Esophagus squamous epithelium (tissue), 5 donors: ENCODE measurements at places on chromosomes 4 and X. TPM values are rescaled to one million over a fixed set of nuclear protein-coding genes. Genes with fewer than 3 reads are reported as not detected.

- H3K36me3 ChIP-seq: no peaks in the 10 kb centered on the region
- H3K4me1 ChIP-seq: peaks cover 6% of the 10 kb centered on the region
- DNase-seq: no peak
These were observed at the start of gene WDR45 for GRCh38 chrX:49079489-49080428. Gene WDR45 (minus strand): TSS chrX:49079887. CDS start chrX:49078095, 1,792 bp downstream.

- no peak overlapping the region for H3K4me3 ChIP-seq
- no peaks in the 10 kb centered on the region for H3K4me1 ChIP-seq
- H3K27me3 ChIP-seq: no peaks in the 10 kb centered on the region
These were observed 395.0 kb upstream of the FAT1 start for GRCh38 chr4:187118602-187119120.

DNA sequence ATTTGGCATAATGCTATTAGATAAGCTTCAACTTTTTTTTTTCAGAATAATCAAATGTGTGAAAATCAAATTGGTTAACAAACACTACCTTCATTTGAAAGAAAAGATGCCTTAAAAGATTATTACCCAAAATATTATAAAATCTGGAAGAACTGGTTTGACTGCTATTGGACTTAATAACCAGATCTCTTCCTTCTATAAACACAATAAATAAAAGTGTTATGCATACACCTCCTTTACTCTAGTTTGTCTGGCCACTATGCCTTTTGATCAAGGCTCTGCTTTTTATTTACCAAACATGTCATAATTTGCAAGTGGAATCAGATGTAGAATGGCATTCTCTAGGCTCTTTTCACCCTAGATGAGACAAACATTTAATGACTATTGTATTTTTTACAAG, 897.3 kb upstream of the EPHA5 start:
- H3K27ac ChIP-seq: no peak overlapping the region
- DNase-seq: no peak
- no peaks in the 10 kb centered on the region for H3K4me1 ChIP-seq
- H3K36me3 ChIP-seq: no peaks in the 10 kb centered on the region

DNA sequence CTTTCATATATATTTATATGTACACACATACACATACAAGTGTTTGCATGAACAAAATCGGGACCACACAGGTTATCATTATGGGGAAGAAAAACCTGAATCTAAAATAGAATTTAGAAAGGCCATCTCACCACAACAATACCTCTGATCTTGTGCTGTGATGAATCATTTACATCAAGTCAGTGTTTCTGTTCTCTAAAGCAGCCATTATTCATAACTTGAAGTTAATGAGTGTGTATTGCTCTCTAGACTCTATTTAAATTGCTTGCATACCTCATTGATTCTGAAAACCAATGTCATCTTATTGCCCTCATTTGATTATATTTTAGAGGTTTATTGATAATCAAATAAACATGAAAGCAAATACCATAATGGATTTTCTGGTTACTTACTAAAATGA, 71.6 kb downstream of the FAM114A1 start:
- DNase-seq: no peak
- no peak overlapping the region for H3K4me3 ChIP-seq
- no peak overlapping the region for H3K27ac ChIP-seq
- H3K36me3 ChIP-seq: no peaks in the 10 kb centered on the region

- no peaks in the 10 kb centered on the region for H3K4me1 ChIP-seq
- no peak for DNase-seq
- no peak overlapping the region for H3K27ac ChIP-seq
- no peaks in the 10 kb centered on the region for H3K36me3 ChIP-seq
These were observed 197.2 kb downstream of the BANK1 start for GRCh38 chr4:101987623-101988243.

- H3K36me3 ChIP-seq: peaks cover 19% of the 10 kb centered on the region
- no peaks in the 10 kb centered on the region for H3K27me3 ChIP-seq
- no peaks in the 10 kb centered on the region for H3K4me1 ChIP-seq
- no peak for DNase-seq
- no peak overlapping the region for H3K27ac ChIP-seq
These were observed 18.2 kb downstream of the IL13RA1 start for GRCh38 chrX:118745570-118745969.

- H3K4me1 ChIP-seq: no peaks in the 10 kb centered on the region
- H3K27ac ChIP-seq: no peak overlapping the region
- no peak for DNase-seq
- H3K4me3 ChIP-seq: no peak overlapping the region
- no peaks in the 10 kb centered on the region for H3K27me3 ChIP-seq
- no peaks in the 10 kb centered on the region for H3K36me3 ChIP-seq
These were observed 15.5 kb downstream of the SLC10A7 start for GRCh38 chr4:146506272-146506671.

GRCh38 chrX:50622751-50623150, 152.1 kb upstream of the DGKK start:
- no peaks in the 10 kb centered on the region for H3K36me3 ChIP-seq
- DNase-seq: no peak
- no peaks in the 10 kb centered on the region for H3K27me3 ChIP-seq
- no peak overlapping the region for H3K4me3 ChIP-seq
- no peak overlapping the region for H3K27ac ChIP-seq

GRCh38 chr4:31575504-31575903, 855.3 kb downstream of the PCDH7 start:
- H3K27me3 ChIP-seq: no peaks in the 10 kb centered on the region
- no peaks in the 10 kb centered on the region for H3K36me3 ChIP-seq

DNA sequence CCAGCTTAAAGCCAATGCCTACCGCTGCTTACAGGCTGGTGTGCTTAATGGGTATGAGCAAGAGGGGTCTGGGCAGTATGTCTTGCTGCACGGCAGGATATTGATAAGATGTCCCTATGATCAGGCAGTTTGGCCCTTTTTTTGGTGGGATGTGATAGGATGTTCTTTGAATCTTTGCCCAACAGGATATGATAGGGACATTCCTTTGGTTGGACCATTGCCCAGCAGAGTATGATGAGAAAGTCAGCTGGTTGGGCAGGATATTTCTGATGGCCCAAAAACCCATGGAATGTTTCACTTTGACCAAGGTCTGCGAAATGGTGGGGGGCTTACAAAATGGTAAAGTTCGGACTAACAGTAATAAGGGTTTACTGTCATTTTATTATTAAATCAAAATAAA, 1060.6 kb downstream of the STIM2 start:
- no peak for DNase-seq
- H3K4me3 ChIP-seq: no peak overlapping the region
- H3K36me3 ChIP-seq: no peaks in the 10 kb centered on the region
- no peak overlapping the region for H3K27ac ChIP-seq

- H3K4me1 ChIP-seq: no peaks in the 10 kb centered on the region
- H3K36me3 ChIP-seq: no peaks in the 10 kb centered on the region
- no peak overlapping the region for H3K4me3 ChIP-seq
These were observed 1473.4 kb upstream of the TENM3 start for GRCh38 chr4:180769791-180770190.

DNA sequence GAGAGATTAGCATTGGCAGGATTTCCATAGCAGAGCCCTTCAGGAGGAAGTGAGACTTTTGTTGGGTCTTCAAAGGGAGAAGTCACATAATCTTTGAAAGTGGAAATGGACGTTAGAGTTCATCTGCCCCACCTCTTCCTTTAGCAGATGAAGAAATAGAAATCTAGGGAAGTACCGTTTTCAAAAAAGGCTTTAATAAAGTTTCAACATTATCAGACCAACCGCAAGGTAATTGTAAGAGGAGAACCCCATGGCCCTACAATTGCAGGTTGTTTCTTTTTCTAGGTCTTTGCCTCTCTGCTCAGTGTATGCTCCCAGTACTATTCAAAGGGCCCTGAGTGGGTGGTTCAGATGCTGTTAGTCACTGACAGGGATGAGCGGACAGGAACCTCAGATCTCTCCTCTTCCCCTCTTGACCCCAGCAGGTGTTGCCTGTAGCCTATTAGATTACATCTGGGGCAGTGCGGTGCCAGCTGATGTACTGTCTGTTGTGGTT, 48.6 kb upstream of the AP1S2 start:
- no peaks in the 10 kb centered on the region for H3K4me1 ChIP-seq
- no peaks in the 10 kb centered on the region for H3K27me3 ChIP-seq
- peak; percentile 1 for DNase-seq
- no peaks in the 10 kb centered on the region for H3K36me3 ChIP-seq
- H3K27ac ChIP-seq: no peak overlapping the region

Gene MAGEA4
- total RNA-seq: not detected

Gene F8A2
- total RNA-seq: not detected
